ENCODE measurements at places on chromosomes 6 and 20.

DNA sequence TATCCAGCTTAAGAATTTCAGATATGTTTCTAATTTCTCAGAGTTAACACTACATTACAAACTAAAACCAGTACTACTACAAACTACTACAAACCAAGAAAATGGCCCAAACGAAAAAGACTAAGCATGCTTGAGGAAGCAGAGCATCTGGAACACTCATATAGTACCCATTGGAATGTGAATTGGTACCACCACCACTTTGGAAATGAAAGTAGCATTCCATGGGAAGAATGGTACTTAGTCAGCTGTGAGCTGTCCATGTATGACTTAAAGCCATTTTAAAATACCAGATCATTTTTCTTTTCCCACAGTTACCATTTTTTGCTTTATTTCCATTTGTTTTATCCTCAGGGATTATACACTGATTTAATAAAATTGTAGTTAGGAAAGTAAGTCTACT, 30.5 kb downstream of the FBXO9 start:
- peak; percentile 46 for DNase-seq

GRCh38 chr20:22752324-22752723, 168.0 kb upstream of the FOXA2 start:
- no peak for DNase-seq

DNA sequence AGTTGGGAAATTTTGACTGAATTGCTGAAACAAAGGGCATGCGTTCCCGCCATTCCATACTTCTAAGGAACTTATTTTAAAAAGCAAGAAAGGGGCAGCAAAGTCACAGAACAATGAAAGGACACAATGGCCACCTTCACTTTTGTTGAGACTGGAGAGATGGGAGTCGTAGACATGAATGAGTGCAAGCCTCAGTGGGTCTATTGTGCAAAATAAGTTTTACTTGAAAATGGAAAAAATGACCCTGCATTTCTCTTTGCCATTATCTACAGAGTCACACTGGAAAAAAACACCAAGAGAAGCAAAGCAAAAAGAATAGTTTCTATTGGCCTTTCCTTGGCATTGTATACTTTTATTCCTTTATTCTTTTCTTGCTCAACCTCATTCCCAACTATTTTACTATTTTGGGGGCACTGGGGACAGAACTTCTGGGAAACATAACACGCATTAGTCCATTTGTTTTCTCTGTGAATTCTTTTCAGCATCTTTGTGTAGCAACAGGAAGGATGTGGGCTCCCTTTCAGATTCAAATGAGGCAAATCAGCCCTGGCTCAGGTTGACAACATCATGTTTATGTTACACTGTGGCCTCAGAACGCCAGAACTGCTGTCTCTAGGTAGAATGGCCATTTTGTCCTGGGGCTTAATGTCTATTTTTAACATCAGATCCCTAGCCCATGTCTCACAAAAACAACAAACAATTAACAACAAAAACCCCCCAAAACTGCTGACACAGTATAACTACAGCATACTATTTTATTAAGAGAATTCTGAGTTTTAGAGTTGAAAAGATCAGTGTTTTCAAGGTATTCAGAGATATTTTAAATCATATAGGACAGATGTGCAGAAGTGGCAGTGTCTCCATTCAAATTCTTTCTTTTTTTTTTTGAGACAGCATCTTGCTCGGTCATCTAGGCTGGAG, 122.2 kb downstream of the FYN start:
- DNase-seq = no peak

GRCh38 chr20:62792940-62793756, 3.1 kb upstream of the MRGBP start:
- no peak for DNase-seq

- DNase-seq = no peak
These were observed 6.3 kb upstream of the MROH8 start for GRCh38 chr20:37185686-37186085.

GRCh38 chr6:100353276-100354015, 111.3 kb downstream of the SIM1 start:
- peak; percentile 51 for DNase-seq

GRCh38 chr6:48490658-48491057, 379.7 kb upstream of the PTCHD4 start:
- no peak for DNase-seq

DNA sequence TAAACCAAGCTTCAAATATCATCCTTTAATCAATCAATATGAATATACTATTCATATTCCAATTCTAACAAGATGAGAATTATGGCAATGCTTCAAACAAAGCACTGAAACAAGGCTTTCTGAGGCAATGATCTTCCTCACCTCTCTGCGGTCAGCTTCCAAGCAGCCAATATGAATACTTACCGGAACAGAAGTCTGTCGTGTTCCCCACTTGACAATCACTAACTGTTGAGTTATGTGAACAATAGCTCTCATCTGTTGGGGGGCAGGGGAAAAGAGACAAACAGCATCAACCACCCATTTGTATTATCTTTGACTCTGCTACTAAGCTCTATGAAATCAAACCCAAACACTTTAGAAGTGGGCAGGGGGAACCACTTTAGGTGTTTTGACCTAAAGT, 4.5 kb downstream of the CD164 start:
- DNase-seq = no peak

- DNase-seq = no peak
These were observed 12.8 kb downstream of the BHLHE23 start for GRCh38 chr20:62993856-62994494.

DNA sequence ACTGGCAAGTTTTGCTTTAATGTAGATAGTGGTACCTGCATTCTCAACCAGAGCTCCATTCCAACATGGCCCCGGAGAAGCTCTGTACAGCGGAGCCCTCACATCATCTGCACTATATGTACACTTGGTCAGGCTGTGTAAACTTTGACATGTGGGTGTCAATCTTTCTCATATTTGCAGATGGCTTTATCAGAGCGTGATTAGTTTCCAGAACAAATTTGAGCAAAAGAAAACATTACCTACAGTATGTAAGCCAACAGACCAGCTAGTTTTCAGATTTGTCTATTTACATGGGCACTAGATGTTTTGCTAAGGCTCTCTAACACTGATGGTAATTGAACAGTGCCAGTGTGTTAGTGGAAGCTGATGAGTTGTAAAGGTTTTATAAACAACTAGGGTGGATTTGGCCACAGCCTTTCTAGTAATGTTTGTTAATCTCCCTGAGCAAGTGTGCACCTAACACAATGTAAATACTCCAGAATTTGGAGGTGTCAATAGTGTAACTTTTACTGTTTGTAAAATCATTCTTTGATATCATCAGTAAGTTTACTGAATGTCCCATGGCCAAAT, 131.8 kb downstream of the FOXA2 start:
- DNase-seq = no peak

GRCh38 chr6:34953061-34954025, 64.3 kb downstream of the ANKS1A start:
- DNase-seq = peak; percentile 61

GRCh38 chr6:20692023-20692422, 157.8 kb downstream of the CDKAL1 start:
- no peak for DNase-seq

GRCh38 chr6:12249541-12250382, 40.4 kb upstream of the EDN1 start:
- DNase-seq = no peak

- DNase-seq = no peak
These were observed 41.0 kb downstream of the SAMD5 start for GRCh38 chr6:147549531-147549930.

GRCh38 chr20:22382742-22383141, 201.6 kb downstream of the FOXA2 start:
- no peak for DNase-seq

Data from HFFc6 (cell line).